ENCODE measurements at places on chromosomes 11 and 22. TPM values are rescaled to one million over a fixed set of nuclear protein-coding genes. Genes with fewer than 3 reads are reported as not detected.

Gene BATF2
- 4.7 TPM for total RNA-seq

Gene CNGA4
- not detected for total RNA-seq

GRCh38 chr22:17954860-17955587 is 69.3 kb downstream of the MICAL3 start:
- DNase-seq, result peak; percentile 9

Gene NUMA1
- total RNA-seq, result 260 TPM

Gene IFITM10
- total RNA-seq, result 0.55 TPM

Data from sigmoid colon (tissue), 7 donors.